ENCODE measurements at places on chromosomes 7 and 10.
A peak's percentile ranks its signal among the peaks of the same experiment; 100 is the strongest.

GRCh38 chr10:13953371-13953770 lies 366.6 kb downstream of the PRPF18 start:
- no peak for DNase-seq

DNA sequence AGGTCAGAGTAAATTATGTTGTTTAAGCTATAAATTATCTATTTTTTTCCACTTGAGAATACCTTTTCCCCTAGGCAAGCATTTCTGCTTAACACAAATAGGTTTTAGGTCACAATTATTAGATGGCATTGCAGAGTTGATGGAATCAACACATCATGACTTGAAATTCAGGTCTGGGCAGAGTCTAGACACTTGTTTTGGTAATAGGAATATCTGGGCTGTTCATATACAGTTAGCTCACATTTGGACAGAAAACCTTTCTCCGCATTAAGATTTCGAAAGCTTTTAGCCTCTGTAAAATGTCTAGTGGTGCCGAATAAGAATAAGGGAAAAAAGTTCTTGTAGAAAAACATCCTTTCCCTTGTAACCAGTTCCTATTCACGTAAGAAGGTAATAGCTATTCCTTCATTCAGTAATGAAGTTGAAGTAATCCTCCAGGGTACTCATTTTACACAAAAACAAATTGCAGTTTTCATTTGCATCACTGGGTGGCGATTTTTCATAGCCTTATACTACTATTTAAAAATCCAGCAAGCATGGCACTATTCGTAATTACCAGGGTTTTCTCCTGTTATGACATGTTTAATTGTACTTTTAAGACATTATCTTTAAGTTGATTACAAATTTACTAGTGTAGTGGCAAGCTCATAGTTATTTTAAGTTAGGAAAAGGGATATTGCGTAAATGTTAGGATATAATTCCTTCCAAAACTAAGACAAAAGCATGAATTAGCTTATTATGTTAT lies 37.0 kb downstream of the RPA3 start:
- DNase-seq: peak; percentile 94

GRCh38 chr10:86728056-86728455 lies 28.4 kb upstream of the BMPR1A start:
- DNase-seq: no peak

GRCh38 chr10:126350216-126350992 lies 37.9 kb downstream of the ADAM12 start:
- DNase-seq: no peak

DNA sequence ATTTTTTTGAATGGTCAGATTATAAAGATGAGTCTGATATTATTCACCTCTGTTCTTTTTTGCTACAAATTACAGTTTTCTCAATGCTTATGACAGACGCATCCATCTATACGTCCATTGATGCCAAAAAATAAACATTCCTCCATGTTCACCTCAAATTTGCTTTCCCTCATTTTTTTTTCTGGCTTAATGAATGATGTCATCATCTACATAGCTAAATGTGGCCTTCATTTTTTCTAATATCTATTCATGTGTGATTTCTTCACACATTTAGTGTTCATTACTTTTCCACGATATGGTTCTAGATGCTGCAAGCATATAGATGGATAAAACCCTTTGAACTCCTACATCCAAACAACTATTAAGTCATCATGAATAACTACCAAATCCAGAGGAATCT lies 163.1 kb downstream of the MAGI2 start:
- DNase-seq: no peak

- DNase-seq: no peak
These were observed 128.9 kb downstream of the HDAC9 start for GRCh38 chr7:18624459-18624858.

DNA sequence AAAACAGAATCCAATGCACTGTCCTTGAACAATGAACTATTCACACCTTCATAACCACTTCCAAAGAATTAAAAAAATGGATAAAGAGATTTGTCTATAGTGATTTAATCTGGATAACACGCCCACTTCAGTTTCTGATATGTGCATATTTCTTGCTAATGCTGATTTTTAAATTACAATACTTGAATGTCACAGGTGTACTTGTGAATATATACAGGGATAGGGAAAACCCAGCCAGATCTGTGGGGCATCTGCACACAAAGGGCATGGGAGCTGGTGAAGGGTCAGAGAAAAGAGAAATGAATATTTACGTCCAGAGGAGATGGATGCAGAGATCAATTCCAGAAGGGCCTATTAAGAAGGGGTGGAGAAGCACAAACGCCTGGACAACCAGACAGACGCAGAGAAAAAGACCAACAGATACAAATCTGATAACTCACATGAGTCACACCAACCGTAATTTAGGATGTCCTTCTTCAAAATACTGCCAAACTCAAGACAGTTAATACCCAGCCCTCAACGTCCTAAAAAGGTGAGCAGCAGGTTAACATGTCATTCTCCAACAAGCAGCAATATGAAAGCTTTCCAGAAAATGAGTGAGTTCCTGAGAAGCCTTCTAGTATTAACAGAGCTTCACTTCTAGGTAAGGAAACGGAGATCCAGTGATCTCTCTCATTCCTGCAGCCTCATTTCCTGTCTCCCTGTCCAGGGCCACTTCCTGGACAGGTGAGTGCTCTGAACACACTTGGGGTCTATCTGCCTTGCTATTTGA lies 41.9 kb downstream of the PIP4K2A start:
- DNase-seq: no peak

DNA sequence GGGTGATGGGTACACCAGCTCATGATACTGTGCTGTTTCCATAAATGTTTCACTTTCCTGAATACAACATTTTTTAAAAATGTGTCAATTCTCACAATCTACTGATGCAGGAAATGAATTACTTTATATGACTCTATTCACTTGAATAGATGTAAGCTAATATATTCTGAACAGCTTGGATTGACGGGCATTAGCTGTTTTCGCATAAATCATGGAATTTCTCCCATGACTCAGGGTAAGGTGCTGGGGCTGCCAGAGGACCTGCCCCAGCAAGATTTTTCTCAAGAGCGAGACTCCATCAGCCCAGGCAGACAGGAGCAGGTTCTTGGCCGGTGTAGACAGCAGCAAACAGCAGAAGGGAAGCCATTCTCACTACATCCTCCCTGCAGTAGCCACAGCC lies 107.1 kb downstream of the PFKFB3 start:
- DNase-seq: no peak

DNA sequence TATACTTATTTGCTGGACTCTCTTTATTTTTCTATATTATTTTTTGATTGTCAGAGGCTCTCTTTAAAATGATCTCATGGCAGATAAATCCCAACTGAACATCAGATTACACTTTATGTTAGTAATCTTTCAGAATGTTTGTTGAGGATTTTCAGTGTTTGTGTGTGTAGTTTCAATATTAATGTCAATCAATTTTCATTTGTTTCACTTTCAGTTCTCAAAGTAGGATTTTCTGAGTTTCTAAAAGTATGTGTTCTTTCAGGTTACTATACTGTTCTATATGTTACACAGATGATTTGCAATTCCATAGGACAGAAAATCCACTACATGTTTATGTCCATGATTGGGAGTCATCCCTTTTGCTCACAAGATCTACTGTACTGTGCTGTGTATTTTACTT lies 311.9 kb upstream of the POT1 start:
- DNase-seq: no peak

GRCh38 chr10:88707429-88708155 lies 1.5 kb downstream of the LIPK start:
- DNase-seq: no peak

DNA sequence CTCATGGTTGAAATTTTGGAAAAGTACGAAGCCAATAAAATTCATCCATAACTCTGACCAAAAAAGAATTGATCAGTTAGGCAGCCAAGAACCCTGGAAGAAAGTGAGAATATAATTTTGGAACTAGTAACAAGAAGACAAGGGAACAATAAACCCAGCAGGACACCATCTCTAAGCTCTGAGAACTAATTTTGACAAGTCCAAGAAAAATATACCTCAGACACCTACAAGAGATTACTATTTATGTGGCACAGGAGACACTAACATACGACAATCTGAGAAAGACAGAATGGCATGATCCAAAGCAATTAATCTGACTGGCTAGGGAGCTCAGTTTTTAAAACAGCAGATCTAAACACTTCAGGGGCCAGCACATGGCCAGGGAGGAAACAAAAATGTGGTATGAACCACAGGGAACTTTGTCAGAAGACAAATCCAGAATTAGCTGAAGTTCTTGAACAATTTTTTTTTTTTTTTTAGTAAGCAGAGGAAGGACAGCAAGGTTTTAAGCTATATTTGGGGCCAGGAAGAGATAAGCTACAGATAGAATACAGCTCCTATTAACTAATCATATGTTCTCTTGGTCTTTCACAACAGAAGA lies 38.9 kb downstream of the PARD3 start:
- no peak for DNase-seq

DNA sequence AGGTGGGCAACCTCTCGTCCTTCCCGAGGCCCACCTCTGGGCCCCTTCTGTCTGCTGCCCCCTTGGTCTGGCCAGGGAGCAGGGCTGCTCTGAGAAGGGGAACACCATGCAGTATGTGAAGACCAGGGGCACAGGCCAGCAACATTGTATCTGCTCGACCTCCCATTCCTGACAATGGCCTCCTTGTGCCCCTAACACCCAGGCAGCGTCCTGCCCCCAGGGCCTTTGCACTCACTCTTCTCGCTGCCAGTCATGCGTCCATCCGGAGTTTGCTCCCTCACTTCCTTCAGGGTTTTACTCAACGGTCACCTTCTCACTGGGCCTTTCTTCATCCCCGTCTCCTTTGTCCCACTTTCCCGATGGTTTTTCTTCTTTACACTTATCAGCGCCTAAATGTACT lies 232.9 kb upstream of the GRB10 start:
- no peak for DNase-seq

- DNase-seq: peak; percentile 7
These were observed 228.8 kb upstream of the FAM3C start for GRCh38 chr7:121624958-121625357.

DNA sequence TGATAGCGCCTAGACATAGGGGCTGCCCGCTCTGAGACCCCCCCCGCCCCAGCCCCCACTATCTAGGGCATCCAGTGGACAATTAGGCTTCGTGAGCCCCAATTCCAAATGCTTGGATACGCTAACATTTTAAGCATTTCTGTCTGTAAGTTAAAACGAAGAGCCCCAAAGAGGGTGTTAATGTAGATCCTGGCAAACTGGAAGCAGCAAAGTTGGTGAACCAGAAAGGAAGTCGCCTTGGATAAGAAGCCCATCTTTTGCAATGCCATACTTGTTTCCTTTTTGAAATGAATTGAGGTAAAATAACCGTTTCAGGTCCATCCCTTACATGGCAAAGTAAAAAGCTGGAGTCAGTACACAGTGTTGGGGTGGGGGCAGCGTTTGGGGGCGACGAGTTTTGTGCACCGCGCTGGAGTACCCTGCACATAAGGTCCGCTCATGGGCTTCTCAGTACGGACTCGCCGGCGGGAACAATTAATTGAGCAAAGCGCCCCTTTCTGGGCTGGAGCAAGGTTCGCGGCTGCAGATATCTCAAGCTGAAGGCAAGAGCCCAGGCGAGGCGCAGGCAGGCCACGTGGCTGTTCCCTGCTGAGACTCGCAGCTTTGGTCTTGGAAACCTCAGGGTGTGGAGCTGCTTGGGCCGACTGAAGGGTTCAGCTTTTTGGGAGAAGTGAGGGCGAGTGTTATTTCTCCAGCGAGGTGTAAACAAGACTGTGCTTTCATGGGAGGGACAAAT lies 1.4 kb upstream of the TWIST1 start:
- no peak for DNase-seq

DNA sequence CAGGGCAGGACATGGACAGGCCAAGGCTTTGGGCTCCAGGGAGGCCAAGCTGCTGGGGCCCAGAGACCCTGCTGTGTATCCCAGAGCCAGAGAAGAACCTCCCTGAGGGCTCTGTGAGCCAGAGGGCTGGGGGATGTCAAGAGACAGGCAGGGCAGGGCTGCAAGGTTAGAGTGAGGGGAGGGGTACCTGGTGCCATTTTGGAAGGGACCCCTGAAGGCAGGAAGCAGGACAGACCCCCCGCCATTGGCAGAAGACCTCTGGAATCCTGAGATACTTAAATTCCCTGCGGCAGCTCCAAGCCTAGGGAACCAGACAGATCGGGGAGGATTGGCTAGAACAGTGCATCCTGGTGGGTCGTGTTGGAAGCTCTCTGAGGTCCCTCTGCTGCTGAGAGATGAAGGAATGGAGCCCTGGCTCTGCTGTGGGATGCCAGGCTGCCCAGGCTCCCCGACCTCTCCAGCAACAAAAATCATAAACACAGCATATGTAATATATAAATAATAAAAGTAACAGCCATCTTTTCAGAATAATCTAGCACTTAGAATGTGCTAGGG lies 75.0 kb downstream of the LHPP start:
- peak; percentile 36 for DNase-seq

GRCh38 chr10:79542626-79543025 lies 17.6 kb downstream of the SFTPA2 start:
- DNase-seq: no peak

GRCh38 chr7:143305423-143306070 lies 10.4 kb upstream of the CLCN1 start:
- DNase-seq: peak; percentile 45

GRCh38 chr7:159153511-159153910 lies 8.8 kb upstream of the VIPR2 start:
- no peak for DNase-seq

- DNase-seq: no peak
These were observed 414.1 kb upstream of the ETV1 start for GRCh38 chr7:14403587-14403986.

GRCh38 chr10:22491931-22492615 lies 146.8 kb downstream of the SPAG6 start:
- DNase-seq: no peak

GRCh38 chr7:95916573-95917297 lies 144.4 kb downstream of the DYNC1I1 start:
- DNase-seq: peak; percentile 84

DNA sequence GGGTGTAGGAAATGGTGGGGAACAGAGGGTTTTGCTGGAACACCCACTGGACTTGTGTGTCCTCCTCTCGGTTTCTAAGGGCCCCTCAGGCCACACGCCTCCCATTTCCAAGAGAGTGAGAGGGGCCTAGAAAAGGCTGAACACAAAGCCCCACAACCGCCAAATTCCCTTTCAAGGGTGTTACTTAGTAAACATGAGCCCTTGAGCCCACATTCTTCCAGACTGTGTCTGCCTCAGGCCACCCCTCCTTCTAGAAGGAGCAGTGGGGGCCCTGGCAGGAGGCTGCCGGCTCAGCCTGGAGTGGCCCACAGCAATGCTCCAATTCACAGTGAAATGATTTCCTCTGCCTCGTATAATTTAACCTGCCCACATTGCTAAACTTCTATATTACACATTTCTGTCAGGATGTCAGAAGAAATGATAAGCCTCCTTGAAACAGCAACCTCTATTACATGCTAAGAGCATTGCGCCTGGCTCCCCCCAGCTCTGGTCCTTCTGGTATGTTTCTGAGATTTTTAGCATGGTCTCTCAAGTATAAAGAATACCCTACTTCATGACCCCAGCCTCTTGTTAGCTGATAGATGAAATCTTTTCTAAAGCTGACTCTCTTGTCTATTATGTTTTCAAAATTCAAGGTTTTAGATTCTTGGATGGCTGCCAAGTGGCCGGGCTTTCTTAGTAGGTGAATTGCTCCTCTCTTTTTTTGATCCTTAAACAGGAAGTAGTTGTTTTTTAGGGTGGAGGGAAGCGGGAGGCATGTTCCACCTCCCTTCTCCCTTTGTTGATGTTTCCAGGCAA lies 673.9 kb upstream of the GALNT17 start:
- DNase-seq: no peak

- DNase-seq: no peak
These were observed 11.1 kb downstream of the MEOX2 start for GRCh38 chr7:15675379-15675778.

Data from cerebellar cortex (tissue), 1 donor.